ENCODE measurements at places on chromosomes 2 and 18.

GRCh38 chr2:100344433-100344832, 22.1 kb upstream of the LONRF2 start:
- DNase-seq = no peak

DNA sequence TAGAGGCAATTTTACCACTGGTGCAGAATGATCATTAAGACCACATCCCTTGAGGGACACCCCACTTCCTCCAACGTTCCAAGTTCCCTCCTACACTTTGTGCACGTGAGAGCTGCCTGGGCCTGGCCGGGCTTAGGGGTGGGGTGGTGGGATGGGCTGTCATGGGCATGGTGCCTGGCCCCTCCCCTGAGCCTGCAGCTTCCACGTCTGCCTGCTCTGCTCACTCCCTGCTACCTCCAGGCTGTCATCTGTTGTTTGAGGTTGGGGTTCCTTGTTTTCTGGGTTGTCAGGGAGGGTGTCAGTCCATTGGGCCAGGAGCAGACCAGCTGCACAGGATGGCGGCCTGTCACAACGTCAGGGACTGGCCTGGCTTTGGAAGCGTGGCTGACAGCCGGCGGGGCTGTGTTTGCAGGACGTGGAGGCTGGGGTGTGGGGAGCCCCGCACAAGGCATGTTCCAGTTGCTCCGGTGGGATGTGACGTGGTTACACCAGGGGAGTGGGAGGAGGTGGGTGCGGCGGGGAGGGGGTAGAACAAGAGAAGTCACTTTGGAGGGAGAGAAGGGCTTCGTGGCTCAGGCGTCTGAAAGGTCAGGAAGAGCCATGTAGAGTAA, 72.3 kb downstream of the RTP5 start:
- DNase-seq = peak; percentile 64

DNA sequence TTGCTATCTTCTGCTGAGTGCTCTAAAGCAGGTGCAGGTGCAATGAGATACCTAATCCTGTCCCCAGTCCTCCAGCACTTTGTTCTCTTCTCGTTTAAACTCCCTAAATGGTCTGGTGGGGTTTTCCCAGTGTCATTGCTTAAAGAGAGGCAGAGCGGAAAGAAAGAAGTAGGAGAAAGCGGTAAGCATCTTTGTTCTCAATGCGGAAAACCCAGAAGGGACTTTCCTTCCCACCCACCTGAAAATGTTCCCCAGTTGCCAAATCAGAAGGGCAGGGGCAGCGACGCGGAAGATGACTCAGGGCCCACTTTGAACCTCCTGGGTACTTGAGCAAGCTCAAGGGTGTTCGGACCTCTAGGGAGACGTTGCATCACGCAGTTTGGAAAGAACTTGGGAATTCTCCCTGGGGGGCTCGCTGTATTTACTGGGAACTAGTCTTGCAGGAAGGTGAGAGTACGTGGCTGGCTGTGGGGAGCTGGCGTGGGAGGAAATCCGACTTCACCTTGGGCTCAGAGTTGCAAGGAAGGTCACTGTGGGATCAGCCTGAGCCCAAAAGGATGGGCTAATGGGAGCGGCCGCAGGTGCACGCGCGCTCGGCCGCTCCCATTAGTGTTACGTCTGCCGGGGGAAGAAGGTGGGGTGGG, 589 bp upstream of the SGPP2 start:
- no peak for DNase-seq

DNA sequence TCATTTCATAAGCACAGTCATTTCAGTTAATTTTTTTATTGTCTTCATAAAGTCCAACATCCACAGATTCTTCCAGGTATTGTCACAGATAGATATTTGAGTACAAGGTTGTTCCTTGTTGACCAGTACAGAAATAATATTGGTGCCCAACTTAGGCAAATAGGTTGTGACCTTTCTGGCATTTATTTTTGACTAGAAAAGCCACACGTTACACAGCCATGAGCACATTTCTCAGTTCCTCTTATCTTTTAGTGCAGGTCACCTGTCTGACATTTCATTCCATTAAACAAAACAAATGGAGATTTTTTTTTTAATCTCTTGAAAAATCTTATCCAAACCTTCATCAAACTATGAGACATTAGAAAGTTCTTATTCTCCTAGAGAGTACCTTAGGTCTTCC, 428.8 kb downstream of the ZNF521 start:
- DNase-seq = no peak

GRCh38 chr18:49668574-49669275, 106.9 kb downstream of the LIPG start:
- DNase-seq = no peak

- no peak for DNase-seq
Observed at GRCh38 chr2:26938399-26939118, 31.9 kb upstream of the MAPRE3 start.

- DNase-seq = no peak
Observed at GRCh38 chr2:86199834-86200177, 549 bp downstream of the MRPL35 start.

GRCh38 chr18:27712066-27712465, 464.9 kb downstream of the CDH2 start:
- no peak for DNase-seq

- DNase-seq = no peak
Observed at GRCh38 chr2:102110171-102110570, 32.4 kb upstream of the IL1R1 start.

DNA sequence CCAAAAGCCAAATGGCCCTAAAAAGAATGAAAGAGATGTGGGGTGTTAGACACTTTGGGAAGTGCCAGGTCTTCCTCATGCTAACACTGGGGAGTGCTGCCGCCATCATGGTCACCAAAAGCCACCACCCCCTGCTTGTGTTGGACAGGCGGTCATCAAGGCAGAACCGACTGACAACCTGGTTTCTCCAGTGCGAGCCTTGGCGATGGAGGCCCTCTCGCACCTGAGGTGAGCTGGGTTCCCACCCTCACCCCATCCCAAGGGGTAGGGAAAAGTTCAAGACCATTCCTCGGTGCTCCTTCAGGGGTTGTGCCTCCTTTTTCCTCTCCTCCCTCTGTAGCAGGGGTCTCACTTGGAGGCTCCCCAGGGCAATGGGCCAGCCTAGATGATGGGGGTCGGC, 33.6 kb downstream of the MROH2A start:
- no peak for DNase-seq

GRCh38 chr2:164386231-164386630, 235.1 kb downstream of the GRB14 start:
- no peak for DNase-seq

DNA sequence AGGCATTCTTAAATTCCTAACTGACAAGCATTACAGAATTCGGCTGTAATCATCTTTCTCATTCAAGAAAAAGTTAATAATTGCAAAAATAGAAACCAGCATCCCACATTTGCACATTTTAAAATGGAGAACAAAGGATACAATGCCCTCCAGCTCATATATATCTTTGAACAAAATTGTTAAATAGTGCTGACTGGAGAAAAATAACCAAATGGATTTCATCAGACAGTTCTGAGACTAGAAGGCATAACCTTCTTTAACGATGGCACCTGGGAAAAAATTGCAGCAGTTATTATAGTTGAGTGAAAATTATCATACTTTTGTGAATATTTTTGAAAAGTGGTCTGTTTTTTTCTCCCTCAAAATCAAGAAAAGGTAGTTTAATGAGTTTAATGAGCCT, 138.9 kb upstream of the CDH19 start:
- DNase-seq = no peak

GRCh38 chr2:88829607-88830463, 138.4 kb downstream of the RPIA start:
- DNase-seq = no peak

- DNase-seq = no peak
Observed at GRCh38 chr2:188677142-188677541, 297.0 kb upstream of the COL3A1 start.

- no peak for DNase-seq
Observed at GRCh38 chr2:120236316-120236715, 13.1 kb upstream of the TMEM185B start.

GRCh38 chr2:170341684-170342623, 164.0 kb downstream of the MYO3B start:
- DNase-seq = no peak

- DNase-seq = peak; percentile 74
Observed at GRCh38 chr2:99101697-99102096, 39.8 kb upstream of the C2orf15 start.

DNA sequence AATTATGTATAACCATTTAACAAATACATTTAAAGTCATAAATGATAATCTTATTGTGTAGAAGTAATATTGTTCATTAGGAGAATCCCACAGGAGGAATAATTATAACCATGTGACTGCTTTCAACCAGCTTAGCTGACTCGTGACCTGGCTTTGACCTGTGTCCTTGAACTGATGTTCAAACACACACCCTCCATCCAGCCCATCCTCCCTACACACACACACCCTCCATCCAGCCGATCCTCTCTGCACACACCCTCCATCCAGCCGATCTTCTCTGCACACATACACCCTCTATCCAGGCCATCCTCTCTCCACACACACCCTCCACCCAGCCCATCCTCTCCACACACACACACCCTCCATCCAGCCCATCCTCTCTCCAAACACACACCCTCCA, 83.5 kb downstream of the EIPR1 start:
- no peak for DNase-seq

DNA sequence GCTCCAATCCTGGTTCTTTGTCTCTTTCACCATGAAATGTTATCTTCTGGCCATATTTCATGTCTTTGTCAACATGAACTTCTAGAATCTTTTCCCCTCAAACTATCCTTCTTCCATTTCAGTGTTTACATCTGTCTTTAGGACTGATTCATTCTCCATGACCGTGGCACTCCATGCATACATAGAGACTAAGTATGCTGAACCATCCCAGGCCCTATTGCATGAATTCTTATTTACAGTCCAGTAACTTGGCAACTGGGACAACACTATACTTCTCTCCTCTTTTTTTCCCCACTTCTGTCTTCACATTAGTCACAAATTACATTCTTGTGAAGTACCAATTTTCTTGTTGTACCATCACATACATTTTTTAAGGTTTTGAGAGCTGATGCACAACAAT, 109.8 kb upstream of the GALNT13 start:
- DNase-seq = no peak

DNA sequence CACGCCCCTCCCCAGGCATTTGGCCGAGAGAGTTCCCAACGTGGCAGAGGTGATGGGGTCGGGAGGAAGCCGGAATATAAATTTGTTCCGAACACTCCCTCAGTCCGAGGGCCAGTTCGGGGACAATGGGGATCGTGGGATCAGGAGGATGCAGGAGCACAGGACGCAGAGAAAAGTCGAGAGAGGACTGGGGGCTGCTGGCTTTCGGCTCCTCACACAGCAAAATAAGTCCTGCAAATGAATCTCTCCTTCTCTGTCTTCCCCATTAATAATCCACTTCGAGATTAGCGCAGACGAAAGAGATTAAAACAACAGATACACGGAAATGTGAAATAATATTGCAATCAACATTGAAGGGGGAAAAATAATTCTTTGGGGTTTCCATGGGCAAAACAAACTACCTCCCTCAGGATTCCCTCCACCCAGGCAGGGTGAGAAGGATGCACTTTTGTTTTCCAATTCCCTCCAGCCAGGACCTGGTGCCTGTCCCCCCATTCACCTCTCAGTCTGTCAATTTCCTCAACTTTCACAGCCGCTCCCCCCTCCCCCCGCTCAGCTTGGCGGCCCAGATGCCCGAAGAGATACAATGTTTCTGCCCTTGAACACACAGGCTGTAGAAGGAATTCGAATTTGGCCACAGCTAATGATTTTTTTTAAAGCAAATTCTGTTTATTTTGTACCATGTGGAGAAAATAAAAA, 3.1 kb upstream of the ZEB2 start:
- no peak for DNase-seq

- no peak for DNase-seq
Observed at GRCh38 chr2:40844353-40845277, 392.7 kb upstream of the SLC8A1 start.

GRCh38 chr2:176662753-176663152, 393.5 kb downstream of the MTX2 start:
- DNase-seq = no peak

GRCh38 chr2:70832386-70832785, 3.2 kb downstream of the CD207 start:
- no peak for DNase-seq

DNA sequence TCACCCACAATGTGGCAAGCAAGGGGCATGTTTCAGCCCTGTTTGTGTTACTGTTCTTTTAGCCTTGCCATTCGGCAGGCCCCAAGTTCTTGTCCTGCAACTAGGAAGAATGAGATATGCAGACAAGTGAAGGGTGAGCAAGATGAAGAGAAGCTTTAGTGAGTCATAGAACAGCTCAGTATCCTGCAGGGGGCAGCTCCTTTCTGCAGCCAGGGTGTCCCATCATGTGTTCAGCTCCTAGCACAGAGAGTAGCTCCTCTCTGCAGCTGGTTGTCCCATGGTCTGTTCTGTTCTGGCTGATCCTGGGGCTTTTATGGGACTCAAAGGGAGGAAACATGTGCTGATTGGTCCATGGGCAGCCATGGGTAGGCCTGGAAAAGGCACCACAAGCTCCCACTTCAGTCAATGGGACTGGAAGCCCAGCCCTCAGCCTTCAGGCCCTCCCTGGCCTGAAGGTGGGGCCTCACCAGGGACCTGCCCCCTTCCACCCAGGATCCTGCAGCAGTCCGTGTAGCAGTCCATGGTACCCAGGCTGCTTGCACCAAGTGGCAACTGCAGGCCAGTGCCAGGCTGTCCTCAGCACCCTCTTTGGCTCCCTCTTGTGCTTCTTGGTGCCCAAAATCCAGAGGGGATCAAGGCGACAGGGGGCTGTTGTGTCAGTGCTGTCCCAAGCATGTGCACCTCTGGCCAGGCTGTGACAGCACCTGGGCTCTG, 326.4 kb downstream of the NR4A2 start:
- no peak for DNase-seq

GRCh38 chr18:61420218-61420885, 87.1 kb downstream of the CDH20 start:
- no peak for DNase-seq

DNA sequence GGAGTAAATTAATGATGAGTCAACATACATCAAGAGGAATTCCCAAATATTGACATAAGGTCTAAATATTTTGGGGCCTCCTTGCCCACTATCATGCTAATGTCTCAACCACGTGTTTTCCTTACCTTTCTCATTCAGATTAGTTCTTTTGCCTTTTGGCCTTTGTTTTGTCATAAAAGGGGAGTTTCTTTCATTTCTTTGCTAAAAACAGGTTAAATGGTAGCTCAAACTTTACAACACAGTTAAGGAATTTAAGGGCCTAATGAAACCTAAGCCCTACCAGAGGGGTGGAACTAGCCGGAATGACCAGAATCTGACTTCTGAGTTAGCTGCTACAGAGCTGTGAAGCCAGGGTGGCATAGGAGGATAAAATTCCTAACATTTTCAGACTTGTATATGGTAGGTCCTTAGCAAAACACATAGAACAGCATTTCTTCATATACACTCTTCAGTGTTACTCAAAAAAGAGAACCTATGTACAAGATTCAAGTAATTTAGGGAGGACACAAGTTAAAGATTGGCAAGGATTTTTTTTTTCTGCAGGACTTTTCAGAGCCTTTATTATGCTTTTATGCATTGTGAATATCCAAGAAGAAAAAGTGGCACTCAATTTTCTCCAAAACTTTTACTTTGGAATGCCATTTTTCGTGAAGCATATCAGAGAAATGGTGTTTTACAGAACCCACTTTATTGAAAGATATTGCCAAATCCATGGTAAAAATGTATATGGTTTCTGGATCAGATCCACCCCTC, 633.1 kb downstream of the ARHGAP15 start:
- no peak for DNase-seq
